ENCODE measurements at places on chromosomes 12 and 14. TPM values are rescaled to one million over a fixed set of nuclear protein-coding genes. Genes with fewer than 3 reads are reported as not detected.

Gene KRT73
- total RNA-seq = not detected

- H3K4me3 ChIP-seq = no peak overlapping the region
- no peak for DNase-seq
- no peak overlapping the region for H3K27ac ChIP-seq
- H3K36me3 ChIP-seq = peaks cover 30% of the 10 kb centered on the region
These were observed 274.5 kb downstream of the MED13L start for GRCh38 chr12:116002890-116003536.

DNA sequence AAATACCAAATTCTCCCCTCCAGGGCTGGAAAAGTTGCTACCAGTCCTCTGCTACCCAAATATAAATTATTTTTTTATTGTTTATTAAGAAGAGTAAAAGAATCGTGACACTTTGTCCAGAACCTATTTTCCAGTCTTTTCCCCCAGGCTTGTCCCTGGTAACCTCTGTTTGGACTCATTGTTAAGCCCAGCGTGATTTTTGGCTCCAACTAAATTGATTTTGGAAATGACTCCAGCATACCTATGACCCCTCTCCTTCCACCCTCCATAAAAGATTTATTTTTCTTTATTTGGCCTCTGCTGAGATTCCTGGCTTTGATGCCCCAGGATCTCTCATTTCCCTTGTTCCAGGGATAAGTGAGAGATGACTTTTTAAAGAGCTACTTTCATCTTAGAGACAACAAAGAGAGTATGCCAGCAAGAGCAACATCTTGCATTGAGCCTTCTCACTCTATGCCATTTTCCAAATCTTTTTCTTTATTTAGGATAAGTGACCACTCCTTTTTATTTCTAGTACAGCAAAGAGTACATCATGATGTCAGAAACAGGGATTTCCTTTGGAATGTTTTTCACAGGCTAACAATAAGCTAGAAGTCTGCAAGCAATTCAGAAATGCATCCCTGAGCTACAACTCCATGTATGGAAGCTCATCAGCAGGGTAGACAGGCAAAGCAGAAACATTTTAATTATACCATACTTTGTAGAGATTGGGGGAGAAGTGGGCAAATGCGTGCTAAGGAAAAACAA lies 75.8 kb downstream of the DAD1 start:
- no peak overlapping the region for H3K4me3 ChIP-seq
- no peaks in the 10 kb centered on the region for H3K36me3 ChIP-seq
- no peak for DNase-seq

DNA sequence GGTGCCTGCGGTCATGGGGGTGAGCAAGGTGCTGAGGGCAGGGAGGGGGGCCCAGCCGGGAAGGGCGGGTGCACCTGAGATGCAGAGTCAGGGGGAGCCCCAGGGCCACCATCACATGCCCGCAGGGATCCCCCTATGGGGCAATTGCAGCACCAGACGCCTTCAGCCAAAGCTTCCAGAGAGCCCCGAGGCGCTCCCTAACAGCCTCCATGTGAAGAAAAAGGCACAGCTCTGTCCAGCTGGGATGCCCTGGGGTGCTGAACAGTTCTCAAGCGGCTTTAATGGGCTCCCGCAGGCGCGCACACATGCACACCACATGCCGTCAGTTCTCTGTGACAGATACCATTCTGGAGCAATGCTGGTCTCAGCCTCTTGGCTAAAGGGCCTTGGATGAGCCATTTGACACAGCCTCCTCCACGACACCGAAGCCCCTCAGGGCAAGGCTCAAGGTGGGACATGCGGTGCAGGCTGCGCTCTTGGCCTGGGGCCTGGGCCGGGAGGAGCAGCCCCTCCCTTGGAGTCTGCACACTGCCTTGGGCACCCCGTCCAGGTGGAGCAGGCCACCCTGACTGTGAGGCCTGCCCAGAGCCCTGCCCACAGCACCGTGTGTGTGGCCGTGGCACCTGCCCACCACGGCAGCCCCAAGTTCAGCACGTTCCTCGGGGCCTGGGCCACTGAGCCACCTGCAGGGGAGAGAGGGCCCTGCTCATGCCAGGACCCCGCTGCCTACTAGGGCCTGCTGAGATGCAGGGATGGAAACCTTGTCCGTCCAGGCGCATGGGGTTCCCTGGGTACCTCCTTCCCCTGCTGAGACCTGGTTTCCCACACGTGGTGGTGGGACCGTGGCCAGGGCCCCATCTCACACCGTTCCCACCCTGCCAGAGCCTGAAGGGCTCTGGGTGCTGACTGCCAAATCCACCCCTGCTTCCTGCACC lies 7.7 kb downstream of the XRCC3 start:
- H3K4me3 ChIP-seq = no peak overlapping the region
- no peak for DNase-seq
- H3K36me3 ChIP-seq = no peaks in the 10 kb centered on the region
- no peak overlapping the region for H3K27ac ChIP-seq

GRCh38 chr12:75443709-75444108 lies 36.8 kb upstream of the GLIPR1 start:
- no peak overlapping the region for H3K27ac ChIP-seq
- H3K36me3 ChIP-seq = no peaks in the 10 kb centered on the region
- no peak overlapping the region for H3K4me3 ChIP-seq
- H3K27me3 ChIP-seq = no peaks in the 10 kb centered on the region
- no peaks in the 10 kb centered on the region for H3K4me1 ChIP-seq

DNA sequence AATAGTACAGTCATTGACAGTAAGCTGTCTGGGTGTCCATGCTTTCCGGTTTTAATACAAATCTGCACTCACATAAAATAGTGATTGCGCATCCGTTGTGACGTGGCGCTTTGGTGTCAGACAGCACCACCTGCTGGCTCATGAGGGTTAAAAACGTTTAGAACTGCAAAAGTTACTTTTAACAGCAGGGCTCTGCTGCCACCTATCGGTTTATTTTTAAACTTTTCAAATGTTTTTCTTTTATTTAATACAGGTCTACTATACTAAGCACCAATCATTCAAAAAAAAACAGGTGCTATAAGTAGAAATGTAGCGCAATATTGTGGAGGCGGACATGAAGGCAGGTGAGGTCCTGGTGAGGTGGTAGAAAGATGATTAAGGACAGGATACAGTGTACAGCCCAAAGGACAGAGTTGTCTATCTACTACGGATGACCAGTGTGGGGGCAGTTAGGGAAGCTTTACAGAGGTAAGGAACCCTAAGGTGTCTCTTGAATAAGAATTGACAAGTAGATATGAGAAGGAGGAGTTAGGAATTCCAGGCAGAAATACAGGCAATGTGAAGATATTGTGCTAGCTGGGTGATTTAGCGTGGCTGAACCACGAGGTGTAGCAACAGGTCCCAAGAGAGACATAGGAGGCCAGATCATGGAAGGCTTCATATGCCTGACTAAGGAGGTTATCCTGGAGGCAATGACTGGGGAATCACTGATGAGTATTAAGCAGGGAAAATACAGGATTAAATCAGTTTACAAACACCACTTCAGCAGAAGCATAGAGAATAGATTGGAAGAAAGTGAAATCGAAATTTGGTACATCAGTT lies 91.5 kb upstream of the PRB2 start:
- H3K36me3 ChIP-seq = no peaks in the 10 kb centered on the region
- H3K4me3 ChIP-seq = no peak overlapping the region
- peak; percentile 61 for DNase-seq
- H3K27me3 ChIP-seq = 0 out of 2 replicates have a peak, but pooled peaks cover 1% of the 10 kb centered on the region
- 0 out of 2 replicates have a peak, but pooled peaks cover 4% of the 10 kb centered on the region for H3K4me1 ChIP-seq

DNA sequence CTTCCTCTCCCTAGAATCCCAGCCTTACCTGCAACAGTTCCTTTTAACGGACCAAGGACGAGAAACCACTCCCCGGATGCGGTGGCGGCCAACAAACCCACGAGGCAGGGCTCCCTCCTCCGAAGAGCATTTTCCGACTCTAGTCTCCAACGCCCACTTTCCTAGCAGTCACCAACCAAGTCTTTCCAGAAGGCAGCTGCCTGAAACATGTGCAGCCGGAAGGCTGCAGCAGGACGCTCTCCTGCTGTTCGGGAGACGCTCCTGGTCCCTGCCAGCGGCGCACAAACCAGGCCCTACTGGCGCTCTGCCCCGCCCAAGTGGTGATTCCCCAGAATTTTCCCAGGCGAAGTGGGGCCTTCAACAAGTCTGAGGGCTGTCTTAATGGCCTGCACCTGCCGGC lies 21.1 kb upstream of the ADAM20 start:
- DNase-seq = no peak
- no peak overlapping the region for H3K27ac ChIP-seq
- no peaks in the 10 kb centered on the region for H3K4me1 ChIP-seq
- no peaks in the 10 kb centered on the region for H3K27me3 ChIP-seq
- no peaks in the 10 kb centered on the region for H3K36me3 ChIP-seq
